ENCODE measurements at places on chromosomes 2 and 18.

- DNase-seq: no peak
These were observed 26.8 kb downstream of the ADRA2B start for GRCh38 chr2:96089356-96090195.

DNA sequence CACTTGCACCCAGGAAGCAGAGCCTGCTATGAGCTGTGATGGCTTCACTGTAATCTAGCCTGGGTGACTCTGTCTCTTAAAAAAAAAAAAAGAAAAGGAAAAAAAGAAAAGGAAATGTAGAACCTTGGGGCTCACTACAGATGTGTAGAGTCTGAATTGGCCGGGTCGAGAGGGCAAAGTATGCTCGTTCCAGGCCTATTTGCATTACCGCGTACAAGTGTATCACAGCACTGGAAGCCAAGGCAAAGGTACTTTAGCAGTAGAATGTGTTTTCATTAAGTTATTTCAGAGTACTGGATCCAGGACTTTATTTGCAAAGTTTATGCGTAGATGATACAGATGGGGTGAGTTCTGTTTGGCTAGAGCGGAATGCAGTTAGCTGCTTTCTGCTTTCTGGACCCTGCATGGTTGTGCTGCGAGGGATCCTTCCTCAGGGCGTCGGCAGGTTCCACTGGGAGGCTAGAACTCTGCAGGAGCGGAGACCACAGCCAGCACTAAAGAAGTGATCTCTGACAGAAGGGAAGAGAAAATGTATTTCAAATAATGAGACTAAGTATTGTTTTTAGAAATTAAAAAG, 51.8 kb downstream of the LDLRAD4 start:
- DNase-seq: no peak

DNA sequence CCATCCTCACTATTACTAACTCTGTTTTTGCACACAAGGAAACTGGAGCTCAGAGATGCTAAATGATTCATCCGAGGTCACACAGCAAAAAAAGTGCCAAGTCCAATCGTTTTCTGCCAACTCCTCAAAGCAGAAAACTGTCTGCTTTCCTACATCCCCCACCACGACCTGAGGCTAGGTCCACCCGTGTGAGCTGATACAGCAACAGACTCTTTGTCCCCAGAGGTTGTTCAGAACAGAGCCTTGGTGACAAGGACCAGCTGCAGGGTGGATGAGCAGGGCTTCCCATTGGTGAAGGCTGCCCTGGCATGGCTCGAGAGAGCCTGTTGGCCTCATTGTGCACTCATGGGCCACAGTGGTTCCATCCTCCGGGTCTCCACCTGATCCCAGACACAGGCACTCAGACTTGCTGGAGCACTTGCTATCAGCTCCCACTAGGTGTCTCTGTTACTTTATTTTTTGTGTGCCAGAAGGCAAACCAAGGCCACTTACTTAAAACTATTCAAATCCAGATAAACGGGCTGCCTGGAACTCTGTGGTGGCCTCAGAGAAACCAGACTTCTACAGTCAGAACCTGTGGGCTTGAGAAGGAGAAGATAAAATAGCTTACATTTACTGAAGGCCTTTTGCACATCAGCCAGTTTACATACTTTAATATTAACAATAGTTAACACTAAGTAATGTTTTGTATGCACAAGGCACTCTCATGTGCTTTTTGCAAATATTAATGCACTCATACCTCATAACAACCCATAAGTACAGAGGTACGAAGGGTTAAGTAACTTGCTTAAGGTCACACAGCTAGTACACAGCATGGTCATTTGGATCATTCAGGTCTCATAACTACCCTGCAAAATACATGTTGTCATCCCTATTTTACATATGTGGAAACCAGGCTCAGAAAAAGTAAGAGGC, 62.9 kb upstream of the CTIF start:
- DNase-seq: no peak

- no peak for DNase-seq
These were observed 28.4 kb downstream of the EIPR1 start for GRCh38 chr2:3349211-3349693.

GRCh38 chr18:24726727-24727492, 266.5 kb downstream of the HRH4 start:
- DNase-seq: peak; percentile 12

DNA sequence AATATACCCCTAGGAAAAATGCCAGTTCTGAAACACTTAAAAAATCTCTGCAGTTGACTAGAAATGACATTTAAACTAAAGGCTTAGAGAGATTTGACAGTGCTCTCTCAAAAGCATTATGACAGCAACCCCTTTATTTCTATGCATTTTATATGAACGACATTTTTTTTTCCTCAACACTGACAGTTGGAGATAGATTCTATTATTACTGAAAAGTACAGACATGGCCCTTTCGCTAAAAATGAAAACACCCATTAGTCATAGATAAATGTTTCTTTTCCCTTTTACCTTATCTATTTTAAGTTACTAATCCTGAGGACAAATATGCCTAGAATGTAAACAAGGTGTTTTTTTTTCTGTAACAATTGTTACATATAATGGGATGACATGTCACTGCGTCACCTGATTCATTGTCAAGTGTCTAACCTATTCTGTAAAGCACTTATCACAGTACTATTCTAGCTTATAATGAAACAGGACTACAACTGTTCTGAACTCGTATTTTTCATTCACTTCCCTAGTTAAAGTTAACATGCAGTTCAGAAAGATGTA, 1169.6 kb upstream of the CRIM1 start:
- no peak for DNase-seq

- DNase-seq: no peak
These were observed 24.0 kb downstream of the KIF1A start for GRCh38 chr2:240795916-240796510.

DNA sequence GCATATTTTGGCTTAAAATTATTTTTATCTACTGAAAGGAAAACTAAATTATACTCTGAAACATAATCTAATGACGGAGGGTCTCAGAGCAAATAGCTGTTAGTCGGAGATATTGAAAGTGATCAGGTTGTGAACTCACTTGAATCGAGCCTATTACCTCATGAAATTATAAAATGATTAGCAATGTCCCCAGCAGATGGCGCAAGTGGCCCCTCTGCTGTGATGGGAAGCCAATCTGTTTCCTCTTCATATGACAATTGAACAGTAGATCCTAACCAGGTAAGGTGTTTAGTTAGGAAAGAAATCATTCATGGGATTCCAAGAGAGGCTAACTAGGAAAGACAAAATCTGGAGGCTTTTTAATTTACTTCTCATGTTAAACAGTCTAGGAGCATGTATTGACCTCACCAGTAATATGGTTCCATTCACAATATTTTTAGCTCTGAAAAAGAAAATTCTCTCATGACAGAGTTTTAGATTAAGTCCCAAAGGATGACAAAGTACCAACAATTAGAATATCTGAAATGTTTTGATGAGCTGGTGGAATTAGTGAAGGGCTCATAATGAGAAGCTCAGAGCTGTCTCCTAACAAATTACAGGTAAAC, 29.9 kb upstream of the MPPE1 start:
- DNase-seq: peak; percentile 61

GRCh38 chr2:58364098-58364497, 123.0 kb upstream of the FANCL start:
- no peak for DNase-seq

GRCh38 chr2:176071330-176072291, 12.2 kb downstream of the EVX2 start:
- no peak for DNase-seq
